ENCODE measurements at places on chromosomes 1 and 21. TPM values are rescaled to one million over a fixed set of nuclear protein-coding genes. Genes with fewer than 3 reads are reported as not detected.

Gene CD53
- total RNA-seq: not detected

Gene KRTAP19-3
- total RNA-seq: not detected

Gene OR2T2
- total RNA-seq: not detected

Gene ENAH
- total RNA-seq: 77.8 TPM

Gene GPR37L1
- total RNA-seq: 0.13 TPM

Gene DIP2A
- total RNA-seq: 14.2 TPM

Gene TFAP2E
- 0.56 TPM for total RNA-seq

Gene MYCBP
- 22.1 TPM for total RNA-seq

Gene PER3
- total RNA-seq: 1.3 TPM

Gene B3GALT2
- total RNA-seq: not detected

Gene DNAH14
- 16.2 TPM for total RNA-seq

Gene GIPC2
- 0.02 TPM for total RNA-seq

Gene EXO1
- 24.6 TPM for total RNA-seq
